ENCODE measurements at places on chromosomes 3 and 15. TPM values are rescaled to one million over a fixed set of nuclear protein-coding genes. Genes with fewer than 3 reads are reported as not detected.

- H3K4me1 ChIP-seq: no peaks in the 10 kb centered on the region
- H3K27me3 ChIP-seq: no peaks in the 10 kb centered on the region
- H3K27ac ChIP-seq: no peak overlapping the region
- DNase-seq: no peak
- H3K36me3 ChIP-seq: no peaks in the 10 kb centered on the region
Observed at GRCh38 chr15:85920956-85921355, 126.2 kb upstream of the KLHL25 start.

DNA sequence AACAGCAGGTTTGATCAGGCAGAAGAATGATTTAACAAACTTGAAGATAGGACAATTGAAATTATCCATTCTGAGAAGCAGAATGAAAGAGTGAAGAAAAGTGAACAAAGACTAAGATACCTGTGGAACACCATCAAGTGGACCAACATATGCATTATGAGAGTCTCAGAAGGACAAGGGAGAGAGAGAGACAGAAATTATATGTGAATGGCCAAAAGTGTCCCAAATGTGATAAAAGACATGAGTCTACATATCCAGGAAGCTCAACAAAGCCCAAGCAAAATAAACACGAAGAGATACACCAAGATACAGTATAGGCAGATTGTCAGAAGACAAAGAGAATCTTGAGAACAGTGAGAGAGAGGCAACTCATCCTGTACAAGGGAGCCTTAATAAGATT is 5.6 kb upstream of the NR1I2 start:
- no peak overlapping the region for H3K4me3 ChIP-seq
- no peak overlapping the region for H3K27ac ChIP-seq
- no peaks in the 10 kb centered on the region for H3K4me1 ChIP-seq

CLDN1 gene
- total RNA-seq: 116 TPM

PLSCR5 gene
- not detected for total RNA-seq

DNA sequence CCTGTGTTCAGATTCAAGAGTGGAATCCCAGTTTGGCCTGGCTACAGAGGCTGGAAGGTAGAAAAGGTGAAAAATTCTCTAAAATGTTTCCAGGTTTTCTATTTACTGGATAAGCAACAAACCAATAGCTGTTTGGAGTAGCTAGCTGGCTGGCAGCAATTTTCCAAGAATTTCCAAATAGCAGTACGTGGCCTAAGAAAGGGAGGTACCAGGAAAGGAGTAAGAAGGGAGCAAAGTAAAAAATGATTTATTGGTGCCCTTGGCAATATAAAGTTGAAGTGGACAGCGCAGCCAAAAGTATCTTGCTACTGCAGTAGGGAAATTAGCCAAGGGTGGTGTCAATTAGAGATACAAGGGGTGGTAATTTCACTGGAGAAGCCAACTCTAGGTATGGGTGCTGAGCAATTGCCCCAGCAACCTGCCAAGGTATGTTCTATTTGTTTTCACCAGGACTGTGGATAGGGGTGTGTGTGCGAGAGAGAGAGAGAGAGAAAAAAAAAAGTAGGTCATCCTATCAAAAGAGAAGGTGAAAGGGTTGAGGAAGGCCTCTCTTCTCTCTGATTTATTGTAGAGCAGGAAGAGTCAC is 40.8 kb upstream of the THBS1 start:
- no peaks in the 10 kb centered on the region for H3K4me1 ChIP-seq
- no peak overlapping the region for H3K27ac ChIP-seq
- H3K27me3 ChIP-seq: no peaks in the 10 kb centered on the region
- no peaks in the 10 kb centered on the region for H3K36me3 ChIP-seq
- no peak for DNase-seq

DNA sequence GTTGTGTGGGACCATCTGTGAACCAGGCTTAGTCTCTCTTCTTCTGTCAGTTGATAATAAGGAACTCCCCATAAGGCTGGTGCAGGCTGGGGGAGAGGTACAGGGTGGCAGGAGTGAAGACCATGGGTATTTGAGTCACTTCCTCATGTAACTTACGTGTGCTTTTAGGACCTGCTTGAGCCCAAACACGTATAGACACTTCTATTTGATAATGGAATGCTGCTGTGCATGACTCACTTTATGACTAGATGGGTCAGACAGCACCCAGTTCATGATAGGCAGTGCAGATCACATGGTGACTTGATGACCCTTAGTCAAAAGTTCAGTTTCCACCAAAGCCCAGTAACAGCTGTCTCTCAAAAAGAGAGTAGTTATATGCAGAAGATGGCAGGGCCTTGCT is 490.9 kb downstream of the ZBBX start:
- DNase-seq: no peak
- H3K4me3 ChIP-seq: no peak overlapping the region
- H3K4me1 ChIP-seq: no peaks in the 10 kb centered on the region
- no peak overlapping the region for H3K27ac ChIP-seq

DNA sequence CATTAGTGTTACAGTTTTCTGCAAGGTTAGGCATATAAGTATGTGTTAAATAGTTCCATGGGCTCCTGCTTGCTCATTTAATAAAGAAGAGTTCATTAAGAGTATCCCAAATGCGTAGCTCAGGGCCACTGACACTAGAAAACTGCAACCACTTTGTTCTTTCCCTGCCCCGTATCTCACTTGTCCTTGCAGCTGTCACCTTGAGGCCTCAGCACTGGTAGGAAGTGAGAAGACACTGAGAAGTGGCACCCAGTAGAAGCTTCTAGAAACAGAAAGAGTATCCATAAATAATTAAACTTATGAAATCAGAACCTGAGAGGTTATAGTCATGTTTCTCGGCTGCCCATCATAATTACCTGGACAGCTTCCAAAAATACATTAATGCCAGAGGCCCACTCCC is 266.0 kb downstream of the KCNMB2 start:
- H3K36me3 ChIP-seq: no peaks in the 10 kb centered on the region
- H3K4me1 ChIP-seq: no peaks in the 10 kb centered on the region
- no peaks in the 10 kb centered on the region for H3K27me3 ChIP-seq
- H3K4me3 ChIP-seq: no peak overlapping the region
- no peak overlapping the region for H3K27ac ChIP-seq

GRCh38 chr15:22949074-22949547 is 31.1 kb downstream of the CYFIP1 start:
- H3K36me3 ChIP-seq: no peaks in the 10 kb centered on the region

DNA sequence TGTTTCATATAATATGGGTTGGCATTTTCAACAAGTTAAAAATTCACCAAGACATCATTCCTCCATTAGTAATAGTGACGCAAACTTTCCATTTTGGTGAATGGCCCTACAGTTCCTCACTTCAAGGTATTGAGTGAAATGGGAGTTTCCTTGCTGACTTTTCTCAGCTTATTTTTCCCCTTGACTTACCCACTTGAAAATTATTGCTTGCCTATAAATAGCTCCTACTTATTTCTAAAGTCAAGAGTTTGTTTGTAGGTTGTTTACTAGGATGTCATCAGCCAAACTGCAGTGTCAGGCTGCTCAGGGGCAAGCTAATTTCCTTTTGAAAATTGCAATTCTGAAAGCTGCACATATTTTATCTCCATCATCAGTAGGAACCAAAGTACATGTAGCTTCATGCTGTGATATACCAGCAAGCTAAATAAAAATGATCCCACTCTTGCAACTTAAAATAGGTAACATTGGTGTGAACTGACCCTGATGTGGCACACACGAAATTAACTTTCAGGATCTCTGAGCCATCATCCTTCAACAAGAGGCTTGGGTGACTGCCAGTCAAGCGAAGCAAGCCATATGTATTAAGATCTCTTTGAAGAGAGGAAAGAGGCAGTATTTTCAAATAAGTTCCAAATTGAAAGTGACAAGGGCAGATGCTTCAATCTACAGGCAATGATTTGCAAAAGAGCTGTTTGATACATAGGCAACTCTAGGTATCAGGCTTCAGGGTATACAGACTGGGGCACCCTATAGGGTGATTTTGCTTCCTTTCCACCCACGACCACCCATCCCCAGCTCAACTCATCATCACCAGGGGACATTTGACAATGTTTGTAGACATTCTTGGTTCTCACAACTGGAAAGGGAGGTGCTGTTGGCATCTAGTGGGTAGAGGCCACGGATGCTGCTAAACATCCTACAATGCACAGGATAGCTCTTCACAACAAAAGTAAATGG is 66.8 kb upstream of the RASGRP1 start:
- no peaks in the 10 kb centered on the region for H3K4me1 ChIP-seq
- no peak overlapping the region for H3K4me3 ChIP-seq
- H3K27me3 ChIP-seq: no peaks in the 10 kb centered on the region

HIGD2B gene
- total RNA-seq: not detected

CKMT1A gene
- not detected for total RNA-seq

CACNA2D2 gene
- total RNA-seq: 0.84 TPM

HDAC11 gene
- total RNA-seq: 23.1 TPM

DNA sequence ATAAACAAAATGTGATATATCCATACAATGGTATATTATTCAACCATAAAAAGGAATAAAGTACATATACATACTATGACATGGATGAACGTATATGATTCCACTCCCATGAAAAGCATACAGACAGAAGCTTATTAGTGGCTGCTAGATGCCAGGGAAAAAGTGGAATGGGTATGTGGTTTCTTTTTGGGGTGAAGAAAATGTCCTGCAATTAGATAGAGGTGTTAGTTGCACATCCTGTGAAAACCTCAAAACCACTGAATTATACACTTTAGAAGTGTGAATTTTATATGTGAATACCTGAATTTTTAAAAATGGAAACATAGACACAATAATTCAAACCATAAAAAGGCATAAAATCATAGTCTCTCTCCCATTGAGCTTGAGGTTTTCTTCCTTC is 11.2 kb downstream of the DENND6A start:
- H3K27me3 ChIP-seq: no peaks in the 10 kb centered on the region
- no peak overlapping the region for H3K4me3 ChIP-seq
- H3K27ac ChIP-seq: no peak overlapping the region
- no peaks in the 10 kb centered on the region for H3K36me3 ChIP-seq
- no peaks in the 10 kb centered on the region for H3K4me1 ChIP-seq

RNU5B-1 gene
- not detected for total RNA-seq

ASB14 gene
- not detected for total RNA-seq

- H3K36me3 ChIP-seq: no peaks in the 10 kb centered on the region
- no peaks in the 10 kb centered on the region for H3K4me1 ChIP-seq
- H3K27me3 ChIP-seq: no peaks in the 10 kb centered on the region
Observed at GRCh38 chr3:29494305-29495036, 213.6 kb downstream of the RBMS3 start.

DNA sequence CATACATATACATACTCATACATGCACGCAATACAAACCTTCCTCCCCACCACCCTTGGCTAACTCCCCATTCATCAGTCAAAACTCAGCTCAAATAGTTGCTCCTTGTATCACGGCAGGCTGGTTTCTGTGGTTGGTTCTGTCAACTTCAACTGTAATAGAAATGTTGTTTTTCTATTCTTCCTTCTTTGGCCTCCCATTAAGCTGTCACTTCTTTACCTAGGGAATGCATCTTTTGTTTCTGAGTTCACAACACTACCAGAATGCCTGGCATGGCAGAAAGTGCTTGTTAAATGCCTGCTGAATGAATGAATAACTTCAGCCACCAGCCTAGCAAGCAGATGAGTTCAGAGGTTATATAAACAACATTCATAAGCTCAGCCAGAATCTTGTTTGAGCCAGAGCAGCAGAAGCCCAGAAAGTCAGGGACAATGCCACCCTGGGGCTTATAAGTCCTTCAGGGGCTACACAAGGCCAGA is 63.1 kb downstream of the B3GALNT1 start:
- no peak overlapping the region for H3K27ac ChIP-seq
- no peaks in the 10 kb centered on the region for H3K27me3 ChIP-seq
- no peak for DNase-seq
- no peaks in the 10 kb centered on the region for H3K36me3 ChIP-seq
- no peak overlapping the region for H3K4me3 ChIP-seq

DNA sequence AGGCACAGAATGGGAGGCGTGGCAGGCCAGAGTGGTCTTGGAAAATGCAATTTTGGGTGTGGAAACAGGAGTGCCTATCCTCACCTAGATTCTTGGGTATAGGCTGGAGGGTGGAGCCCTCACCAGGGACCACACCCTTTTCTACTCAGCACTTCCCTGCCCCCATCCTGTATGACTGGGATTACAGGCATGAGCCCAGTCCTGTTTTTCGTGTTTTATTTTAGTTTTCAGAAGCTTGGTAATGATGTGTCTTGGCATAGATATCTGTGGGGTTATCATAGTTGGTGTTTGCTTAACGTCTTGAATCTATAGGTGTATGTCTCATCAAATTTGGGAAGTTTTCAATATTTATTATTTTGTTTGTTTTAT is 248.7 kb upstream of the CBLB start:
- H3K27me3 ChIP-seq: no peaks in the 10 kb centered on the region
- no peak overlapping the region for H3K4me3 ChIP-seq
- no peaks in the 10 kb centered on the region for H3K4me1 ChIP-seq

SMARCC1 gene
- 35.7 TPM for total RNA-seq

DNA sequence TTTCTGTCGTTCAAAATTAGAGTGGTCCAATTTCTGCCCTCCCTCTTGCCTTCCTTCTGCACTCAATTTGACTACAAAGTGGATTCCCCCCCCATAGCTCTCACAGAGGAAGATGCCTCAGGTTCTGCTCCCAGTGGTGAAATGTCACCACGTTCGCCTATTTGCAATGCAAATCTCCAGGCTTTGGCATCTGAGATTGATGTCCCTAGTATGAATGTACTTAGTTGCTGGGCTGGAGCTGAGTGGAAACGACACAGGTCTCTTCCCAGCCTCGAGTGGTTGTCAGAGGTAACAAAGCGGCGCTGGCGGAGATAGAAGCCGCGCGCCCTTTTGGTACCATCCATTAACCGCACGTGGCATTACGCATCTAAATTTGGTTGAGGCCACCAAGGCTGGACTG is 860.1 kb downstream of the MCTP2 start:
- DNase-seq: no peak
- H3K27ac ChIP-seq: no peak overlapping the region
- no peaks in the 10 kb centered on the region for H3K36me3 ChIP-seq
- H3K4me3 ChIP-seq: no peak overlapping the region
- H3K4me1 ChIP-seq: no peaks in the 10 kb centered on the region
- no peaks in the 10 kb centered on the region for H3K27me3 ChIP-seq

DNA sequence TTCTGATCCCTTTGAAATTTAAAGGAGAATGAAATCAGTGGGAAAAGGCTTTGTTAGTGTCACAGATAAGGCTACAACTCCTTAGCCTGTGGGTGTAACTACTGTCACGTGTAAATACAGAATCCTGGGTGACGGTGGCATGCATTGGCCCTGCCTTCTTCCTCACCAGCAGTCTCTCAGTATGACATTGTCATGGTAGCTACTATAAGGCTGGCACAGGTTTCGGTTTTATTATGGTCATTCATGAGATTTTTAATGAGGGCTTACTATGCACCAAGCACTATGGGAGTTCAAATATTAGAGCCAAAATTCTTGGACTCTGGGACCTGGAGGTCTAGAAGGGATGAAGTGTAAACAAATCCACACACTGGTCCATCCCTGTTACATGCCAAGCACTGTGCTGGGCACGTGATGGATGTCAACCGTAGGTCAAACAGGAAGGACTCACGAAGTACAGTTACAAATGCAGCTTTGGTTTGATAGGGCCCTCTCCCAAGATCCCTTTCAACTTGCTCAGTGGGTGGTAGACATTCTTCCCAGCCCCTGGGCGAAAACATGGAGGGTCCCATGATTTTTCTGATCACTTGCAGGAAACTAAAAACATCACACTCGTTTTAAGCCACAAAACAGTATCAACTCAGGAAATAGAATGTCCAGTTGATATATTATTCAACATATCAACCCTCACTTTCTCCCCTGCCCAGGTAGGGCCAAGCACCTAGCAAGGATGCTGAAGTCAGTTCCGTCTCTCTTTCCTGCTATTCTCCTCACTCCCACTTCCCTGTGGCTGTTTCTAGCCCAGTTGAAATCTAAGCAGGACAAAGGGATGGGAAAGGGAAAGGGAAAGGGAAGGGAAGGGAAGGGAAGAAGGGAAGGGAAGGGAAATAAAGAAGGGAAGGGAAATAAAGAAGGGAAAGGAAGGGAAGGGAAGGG is 25.3 kb downstream of the BFSP2 start:
- no peak overlapping the region for H3K27ac ChIP-seq
- no peak overlapping the region for H3K4me3 ChIP-seq
- no peaks in the 10 kb centered on the region for H3K4me1 ChIP-seq
- H3K27me3 ChIP-seq: no peaks in the 10 kb centered on the region
